Omental fat pad (tissue), 4 donors: ENCODE measurements at places on chromosomes 12 and 14. TPM values are rescaled to one million over a fixed set of nuclear protein-coding genes. Genes with fewer than 3 reads are reported as not detected.

- DNase-seq, result no peak
These were observed 1156.3 kb upstream of the SEL1L start for GRCh38 chr14:82689948-82690347.

TAS2R20 gene
- total RNA-seq, result 4.3 TPM

- DNase-seq, result no peak
These were observed 23.3 kb downstream of the FIGNL2 start for GRCh38 chr12:51825216-51825615.

LTBR gene
- 171 TPM for total RNA-seq

DNA sequence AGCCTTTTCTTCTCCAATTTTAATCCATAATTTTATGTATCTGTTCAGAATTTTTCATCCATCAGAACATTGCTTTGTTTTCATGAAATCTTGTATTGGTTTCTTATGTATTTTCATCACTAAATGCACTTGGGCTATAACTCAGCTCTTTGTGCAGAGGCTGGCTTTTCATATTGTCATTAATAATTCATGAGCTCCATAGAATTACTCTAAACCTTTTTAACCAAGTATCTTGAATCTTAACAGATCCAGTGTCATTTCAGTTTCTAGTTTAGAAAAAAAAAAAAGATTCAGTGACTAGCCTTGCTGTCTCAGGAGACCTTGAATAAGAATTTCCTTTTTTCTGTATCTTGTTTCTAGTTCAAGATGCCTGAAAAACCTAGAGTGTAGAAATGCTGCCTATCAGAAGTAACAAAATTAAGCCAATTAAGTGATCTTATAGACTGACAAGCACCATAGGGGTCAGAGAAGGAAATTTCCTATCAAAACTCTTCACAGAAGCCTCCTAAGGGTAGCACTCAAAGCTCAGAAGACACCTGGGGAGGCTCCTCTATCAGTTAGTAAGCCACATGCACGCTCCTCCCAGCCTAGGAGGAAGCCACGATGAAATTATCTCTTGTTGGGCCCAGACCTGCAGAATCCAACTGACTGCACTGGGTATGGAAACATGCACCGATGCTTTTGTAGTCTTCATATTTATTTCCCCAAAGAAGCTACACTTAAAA lies 163.4 kb downstream of the KICS2 start:
- DNase-seq, result no peak

DNA sequence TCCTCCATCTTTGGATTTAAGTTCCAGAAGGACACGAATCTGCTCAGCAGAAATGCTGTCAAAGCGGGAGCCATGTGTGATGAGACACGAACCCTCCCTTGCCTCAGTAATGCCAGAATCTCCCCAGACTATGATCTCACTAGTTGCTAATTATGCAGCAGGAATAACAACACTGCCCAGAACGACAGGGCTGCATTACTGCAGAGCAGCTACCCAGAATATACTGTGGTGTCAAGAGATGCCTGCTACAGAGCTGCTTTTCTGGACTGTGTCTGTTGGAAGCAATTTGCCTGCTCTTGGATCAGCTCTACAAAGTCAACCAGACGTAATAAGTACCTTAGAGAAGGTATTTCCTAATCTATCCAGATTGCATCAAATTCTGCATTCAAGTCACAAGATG lies 5.5 kb downstream of the CSRNP2 start:
- DNase-seq, result no peak

GRCh38 chr12:39846971-39847650 lies 227.5 kb upstream of the ABCD2 start:
- DNase-seq, result no peak

KLRB1 gene
- total RNA-seq, result 1.5 TPM

GRCh38 chr14:89393222-89393745 lies 23.7 kb downstream of the FOXN3 start:
- no peak for DNase-seq

L3HYPDH gene
- 79.4 TPM for total RNA-seq
